Stimulated activated CD8-positive, alpha-beta memory T cell treated with anti-CD3 and anti-CD28 coated beads, Interleukin-4, amount 100 ng/mL, for 4 hours (primary cell): ENCODE measurements at places on chromosomes 4 and X.

- no peak for DNase-seq
Measured at GRCh38 chrX:37287741-37288444, 61.3 kb upstream of the PRRG1 start.

- DNase-seq: no peak
Measured at GRCh38 chr4:8437281-8437680, 3.2 kb downstream of the ACOX3 start.

- DNase-seq: no peak
Measured at GRCh38 chrX:13569479-13570260, at the start of gene EGFL6. Gene EGFL6 (plus strand): TSS chrX:13569601. CDS start chrX:13569862, 261 bp downstream.

DNA sequence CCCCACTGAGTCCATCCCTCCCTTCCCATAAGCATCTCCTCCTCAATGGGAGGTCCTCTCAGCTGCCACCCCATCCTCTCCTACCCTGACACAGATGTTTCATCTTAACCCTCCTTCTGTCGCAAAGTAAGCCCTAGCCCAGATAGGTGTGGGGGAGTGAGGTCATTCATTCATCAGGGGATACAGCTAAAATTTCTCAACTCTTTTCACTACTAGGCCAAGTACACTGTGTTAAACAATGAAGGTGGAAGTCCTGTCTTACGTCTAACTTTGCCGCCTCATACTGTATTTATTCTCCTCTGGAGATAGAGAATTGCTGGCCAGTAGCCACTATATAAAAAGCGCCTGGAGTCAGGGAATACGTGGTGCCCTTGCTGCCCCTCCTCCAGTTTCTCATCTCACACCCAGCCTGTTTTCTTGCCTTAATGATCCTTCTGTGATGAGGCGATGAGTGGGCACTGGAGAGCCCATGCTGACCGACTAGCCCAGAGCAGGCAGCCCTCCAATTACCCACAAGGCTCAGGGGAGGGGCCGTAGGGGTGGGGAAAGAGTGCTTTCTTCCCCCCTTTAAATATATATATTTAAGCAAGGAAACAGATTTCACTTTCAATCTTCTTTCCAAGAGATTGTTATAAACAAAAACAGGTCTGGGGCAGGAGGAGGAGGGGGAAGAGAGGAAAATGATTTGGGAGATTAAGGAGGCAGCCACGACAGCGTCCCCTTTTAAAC, 149.5 kb downstream of the PJA1 start:
- DNase-seq: no peak

DNA sequence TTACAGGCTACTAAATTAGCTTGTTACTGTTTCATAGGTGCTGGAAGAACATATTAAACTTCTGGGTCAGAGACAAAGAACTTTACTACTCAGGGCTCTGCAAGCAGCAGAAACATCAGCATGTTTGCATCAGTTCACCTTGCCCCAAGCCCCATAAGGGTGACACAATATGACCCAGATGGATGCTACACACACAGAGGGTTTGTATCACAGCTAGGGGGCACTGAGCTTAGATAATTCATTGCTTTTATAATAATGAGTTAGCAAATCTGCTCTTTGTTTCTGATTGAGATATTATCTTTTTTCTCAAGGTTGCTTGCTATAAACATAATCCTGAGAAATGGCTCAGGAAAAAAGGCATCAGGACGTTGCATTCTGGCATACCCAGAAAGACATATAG, 4.8 kb upstream of the SYNPO2 start:
- DNase-seq: no peak

- DNase-seq: peak; percentile 59
Measured at GRCh38 chr4:152100379-152101201, 339.8 kb upstream of the GATB start.

DNA sequence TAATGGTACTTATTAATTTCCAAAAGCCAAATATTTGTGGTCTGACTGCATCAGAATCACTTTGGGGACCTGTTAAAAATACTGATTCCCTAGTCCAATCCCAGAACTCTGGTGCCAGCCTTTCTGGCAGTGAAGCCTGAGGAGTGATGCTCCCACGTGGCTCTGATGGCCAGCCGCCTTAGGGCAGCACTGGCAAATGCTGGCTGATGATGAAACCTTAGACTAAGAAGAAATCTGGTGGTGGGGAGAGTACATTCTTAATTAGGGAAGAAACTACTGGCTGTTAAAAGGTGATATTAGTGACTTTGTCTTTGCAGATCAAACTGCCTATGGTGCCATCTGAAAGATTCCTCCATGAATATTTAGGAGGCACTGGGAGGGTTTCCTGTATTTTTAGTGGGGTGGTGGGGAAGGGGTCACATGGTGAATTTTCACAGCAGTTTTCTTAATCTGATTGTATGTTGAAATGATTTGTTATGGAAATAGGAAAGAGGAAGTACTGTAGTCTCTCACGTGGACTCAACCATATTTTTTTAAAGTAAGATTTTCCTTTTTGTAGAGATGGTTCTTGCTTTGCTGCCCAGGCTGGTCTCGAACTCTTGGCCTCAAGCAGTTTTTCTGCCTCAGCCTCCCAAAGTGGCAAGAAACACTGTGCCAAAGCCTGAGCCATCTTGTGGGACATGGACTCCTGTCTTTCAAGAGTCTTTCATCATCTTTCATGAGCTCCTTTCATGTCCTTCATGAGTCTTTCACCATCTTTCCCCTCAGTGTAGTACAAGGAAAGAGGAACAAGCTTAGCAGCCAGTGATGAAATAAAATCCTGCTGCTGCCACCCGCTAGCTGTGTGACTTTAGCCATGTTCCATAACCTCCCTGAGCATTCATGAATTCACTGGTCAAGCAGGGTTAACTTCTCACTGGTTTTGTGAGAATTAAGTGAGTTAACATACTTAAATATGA, 90.8 kb downstream of the ZNF330 start:
- no peak for DNase-seq

DNA sequence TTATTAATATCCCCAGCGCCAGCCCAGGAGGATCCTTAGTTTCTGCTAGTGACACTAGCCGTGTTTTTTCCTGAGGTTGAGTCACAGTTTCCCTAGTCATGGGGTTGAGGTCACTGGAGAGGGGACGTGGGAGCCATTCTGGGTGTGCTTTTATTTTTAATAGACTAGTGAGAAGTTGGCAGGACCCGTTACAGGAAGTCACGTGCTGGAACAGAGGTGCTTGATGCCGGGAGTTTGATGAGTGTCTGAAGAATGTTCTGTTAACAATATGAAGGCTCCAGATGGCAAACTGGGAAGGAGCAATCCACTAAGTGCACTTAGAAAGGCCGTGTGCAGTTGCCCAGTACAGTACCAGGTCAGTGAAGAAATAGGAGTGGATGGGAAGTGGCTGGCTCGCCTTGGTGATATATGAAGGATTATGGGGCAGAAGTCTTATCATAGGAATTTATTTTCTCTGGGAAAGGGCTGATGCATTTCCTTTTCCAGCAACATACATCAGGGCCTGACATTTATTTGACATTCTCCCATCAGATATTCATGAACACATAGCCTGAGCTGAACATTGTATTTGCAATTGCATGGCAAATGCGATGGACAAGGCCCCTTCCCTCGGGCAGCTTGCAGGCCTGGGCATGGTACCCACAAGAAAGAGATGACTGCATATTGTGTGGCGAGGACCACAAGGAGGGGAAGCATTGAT, 291.8 kb downstream of the FBXW7 start:
- DNase-seq: no peak

GRCh38 chrX:118437283-118437682, 58.3 kb upstream of the DOCK11 start:
- DNase-seq: no peak

DNA sequence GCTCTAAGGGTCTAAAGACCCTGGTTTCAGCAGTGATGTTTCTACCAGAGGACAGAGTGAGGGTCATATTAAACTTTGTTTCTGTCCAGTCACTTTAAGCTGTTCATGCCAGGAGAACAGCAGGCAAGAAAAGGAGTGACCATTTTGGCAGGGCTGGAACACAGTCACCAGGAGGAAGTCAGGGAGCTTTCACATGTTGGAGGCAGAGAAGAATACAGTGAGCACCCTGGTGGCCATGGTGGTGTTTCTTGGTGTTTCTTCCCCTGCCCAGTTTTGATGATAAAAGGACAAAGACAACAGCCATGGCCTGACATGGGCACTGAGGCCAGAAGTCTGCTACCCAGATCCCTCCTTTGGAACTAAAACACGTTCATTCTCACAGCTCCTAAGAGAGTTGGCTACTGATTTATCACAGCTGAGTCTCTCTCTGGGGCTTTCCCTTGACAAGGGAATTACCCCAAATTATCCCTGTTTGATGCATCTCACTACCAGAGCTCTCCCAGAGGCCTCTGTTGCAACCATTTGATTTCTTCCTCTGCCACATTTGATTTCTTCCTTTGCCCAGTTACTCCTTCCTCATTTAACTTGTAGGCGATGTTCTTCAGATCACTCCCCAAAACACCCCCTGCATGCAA, 106.4 kb upstream of the NWD2 start:
- no peak for DNase-seq
